ENCODE measurements at places on chromosomes 5 and 9.

DNA sequence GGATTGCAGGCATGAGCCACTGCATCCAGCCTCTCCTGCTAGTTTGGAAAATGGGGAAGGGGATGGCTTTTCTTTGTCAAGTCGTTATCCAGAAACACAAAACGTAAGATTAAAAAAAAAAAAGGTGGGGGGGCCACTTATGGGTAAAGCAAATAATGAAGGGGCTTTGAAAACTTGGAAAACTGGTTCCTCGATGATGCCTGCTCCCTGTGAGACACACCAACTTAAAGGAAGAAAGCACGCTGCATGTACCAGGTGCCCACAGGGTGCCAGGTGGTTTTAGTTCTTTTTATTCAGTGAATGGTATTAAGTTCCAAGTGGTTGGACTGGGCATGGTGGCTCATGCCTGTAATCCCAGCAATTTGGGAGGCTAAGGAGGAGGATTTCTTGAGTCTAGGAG lies 170.1 kb downstream of the GOLPH3 start:
- DNase-seq, result no peak

GRCh38 chr9:118829334-118829733 lies 539.9 kb downstream of the BRINP1 start:
- DNase-seq, result no peak

GRCh38 chr5:34475249-34475966 lies 180.7 kb upstream of the RAI14 start:
- no peak for DNase-seq

GRCh38 chr9:137679695-137680305 lies 61.0 kb downstream of the EHMT1 start:
- no peak for DNase-seq

GRCh38 chr9:135392511-135392910 lies 87.1 kb upstream of the PPP1R26 start:
- DNase-seq, result no peak

DNA sequence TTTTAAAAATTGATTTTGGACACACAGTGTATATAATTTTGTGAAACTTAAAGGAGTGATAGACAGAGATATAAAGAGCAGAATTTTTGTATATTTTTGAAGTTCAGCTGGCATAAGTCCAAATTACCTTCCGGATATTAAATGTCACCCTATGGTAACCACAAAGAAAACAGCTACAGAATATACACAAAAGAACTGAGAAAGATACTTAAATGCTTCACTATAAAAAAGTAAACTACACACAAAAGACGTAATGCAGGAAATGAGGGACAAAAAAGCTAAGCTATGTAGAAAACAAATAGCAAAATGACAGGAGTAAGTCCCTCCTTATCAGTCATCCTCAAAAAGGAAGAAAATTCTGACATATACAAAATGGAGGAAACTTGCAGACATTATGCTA lies 29.4 kb downstream of the HACD4 start:
- DNase-seq, result no peak
